ENCODE measurements at places on chromosomes 6 and 20.
A peak's percentile ranks its signal among the peaks of the same experiment; 100 is the strongest.

DNA sequence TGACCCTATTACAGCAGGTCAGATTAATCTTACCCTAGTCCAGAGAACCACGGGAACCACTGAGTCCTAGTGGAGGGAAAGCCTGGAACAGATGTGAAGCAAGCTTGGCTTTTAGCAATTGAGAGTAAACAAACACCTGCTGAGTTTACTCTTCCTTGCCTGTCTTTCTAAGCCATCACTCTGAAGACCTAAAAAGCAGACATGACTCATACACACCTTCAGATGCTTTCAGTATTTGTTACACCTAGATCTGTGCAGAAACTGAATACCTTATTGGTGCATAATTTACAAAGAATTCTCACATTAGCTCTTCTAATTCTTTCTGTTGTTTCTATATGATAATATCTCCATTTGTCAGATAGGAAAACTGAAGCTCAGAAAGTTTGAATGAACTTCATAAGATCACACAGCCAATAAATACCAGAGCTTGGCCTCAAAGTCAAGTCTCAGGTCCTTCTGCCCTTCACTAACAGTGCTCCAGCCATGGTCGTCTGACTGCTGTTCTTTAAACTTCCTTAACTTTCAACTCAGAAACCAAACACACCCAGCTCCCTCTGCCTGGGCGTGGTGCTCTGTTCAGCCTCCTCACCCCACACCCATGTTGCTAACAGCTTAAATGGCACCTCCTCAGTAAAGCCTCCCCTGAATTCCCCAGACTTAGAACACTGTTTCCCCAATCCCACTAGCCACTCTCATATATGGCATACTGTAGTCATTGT is 8.6 kb upstream of the GABBR1 start:
- peak; percentile 36 for DNase-seq

DNA sequence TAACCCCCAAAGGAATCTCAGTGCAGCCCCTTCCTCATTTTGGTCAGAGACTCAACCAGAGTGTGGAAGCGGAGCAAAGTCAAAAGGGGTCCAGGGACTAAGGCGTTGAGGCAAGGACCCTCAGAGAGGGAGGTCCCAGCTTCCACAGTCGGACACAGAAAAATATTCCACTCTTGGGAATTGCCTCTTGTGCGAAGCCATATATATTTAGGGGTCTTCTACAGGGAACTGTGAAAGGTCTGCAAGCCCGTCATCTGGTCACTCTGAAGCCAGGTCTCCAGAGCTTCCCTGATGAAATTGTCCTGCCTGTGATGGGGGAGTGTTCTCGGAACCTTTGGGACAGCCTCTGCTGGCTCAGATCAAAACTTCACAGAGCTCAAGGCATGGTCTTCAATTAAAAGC is 160.8 kb downstream of the TBXT start:
- DNase-seq, result no peak

GRCh38 chr6:134830194-134830593 is 119.7 kb downstream of the ALDH8A1 start:
- no peak for DNase-seq

- DNase-seq, result no peak
These were observed 25.5 kb upstream of the MAPK13 start for GRCh38 chr6:36104836-36105235.

DNA sequence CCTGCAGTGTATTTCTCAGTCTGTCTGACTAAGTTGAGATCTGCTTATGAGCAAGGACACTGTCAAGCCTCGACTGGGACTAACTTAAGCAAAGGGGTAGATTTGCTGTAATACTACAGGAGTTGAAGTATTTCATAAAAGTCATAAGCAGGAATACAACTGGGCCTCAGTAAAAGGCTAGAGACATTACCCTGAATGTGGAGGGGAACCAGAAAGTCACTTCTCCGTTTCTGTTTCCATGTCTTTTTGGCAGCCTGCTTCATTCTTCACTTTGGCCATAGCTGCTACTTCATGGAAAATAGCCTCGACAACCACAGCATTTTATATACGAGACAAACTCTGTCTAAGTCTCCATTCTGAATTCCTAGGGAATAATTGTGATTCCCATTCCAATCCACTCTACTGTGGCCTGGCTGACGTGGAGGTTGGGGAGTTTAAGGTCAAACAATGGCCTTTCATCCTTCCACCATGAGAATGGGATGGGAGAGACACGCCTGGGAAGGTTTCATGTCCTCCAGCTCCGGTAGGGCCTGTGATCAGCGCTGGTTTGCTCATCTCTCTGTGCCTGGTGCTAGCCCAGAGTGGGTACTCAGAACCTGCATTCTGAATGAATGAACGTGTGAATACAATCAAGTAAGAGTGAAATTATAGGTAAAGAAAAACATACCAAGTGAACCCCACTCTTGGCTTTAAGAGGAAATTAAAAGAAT is 37.1 kb upstream of the DUSP22 start:
- DNase-seq, result no peak

DNA sequence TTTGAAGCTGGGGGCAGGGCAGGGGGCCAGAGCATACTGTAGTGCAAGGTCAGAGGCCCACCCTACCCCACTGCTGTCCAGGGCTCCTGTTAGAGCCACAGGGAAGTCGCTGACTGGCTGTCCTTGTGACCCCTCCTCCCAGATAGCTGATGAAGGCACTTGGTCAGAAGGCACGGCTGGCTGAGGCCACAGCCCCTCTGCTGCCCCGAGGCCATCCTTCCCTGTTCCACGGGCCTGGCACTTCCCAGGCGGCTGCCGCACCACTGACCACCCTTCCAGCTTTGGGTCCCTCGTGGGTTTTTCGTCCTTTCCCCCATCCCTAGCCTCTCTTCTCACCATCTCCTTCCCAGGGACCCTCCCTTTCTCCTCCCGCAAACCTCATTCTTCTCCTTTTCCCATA is 9.2 kb upstream of the EMILIN3 start:
- DNase-seq, result no peak

DNA sequence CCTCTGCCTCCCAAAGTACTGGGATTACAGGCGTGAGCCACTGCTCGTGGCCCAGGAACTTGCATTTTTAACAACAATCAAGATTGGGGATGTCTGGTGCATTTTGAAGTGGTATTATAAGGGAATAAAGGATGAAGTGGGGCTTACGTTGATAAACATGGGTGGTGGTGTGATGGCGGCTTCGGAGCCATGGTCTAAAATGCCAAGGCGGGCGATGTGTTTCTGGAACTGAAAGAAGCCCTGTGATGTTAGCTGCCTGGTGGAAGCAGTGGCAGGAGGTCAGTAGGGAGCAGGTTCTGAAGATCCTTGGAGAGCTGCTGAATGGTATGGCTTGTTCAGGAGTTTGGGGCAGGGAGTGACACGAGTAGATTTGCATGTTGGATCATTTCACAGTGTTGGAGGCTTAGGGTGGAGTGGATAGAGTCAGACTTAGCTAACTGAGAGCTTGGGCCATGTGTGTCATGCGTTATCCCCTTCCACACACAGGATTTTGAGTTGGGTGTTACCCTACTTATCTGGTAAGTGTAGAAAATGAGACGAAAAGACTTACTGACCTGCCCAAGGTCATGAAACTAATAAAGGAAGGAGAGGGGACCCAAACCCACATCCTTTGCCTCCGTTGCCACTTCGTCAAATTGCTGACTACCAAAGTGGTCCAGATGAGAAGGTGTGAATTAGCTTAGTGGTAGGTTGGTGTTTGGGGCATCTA is 1.5 kb downstream of the NELFCD start:
- DNase-seq, result peak; percentile 36
